ENCODE measurements at places on chromosomes 4 and X.

DNA sequence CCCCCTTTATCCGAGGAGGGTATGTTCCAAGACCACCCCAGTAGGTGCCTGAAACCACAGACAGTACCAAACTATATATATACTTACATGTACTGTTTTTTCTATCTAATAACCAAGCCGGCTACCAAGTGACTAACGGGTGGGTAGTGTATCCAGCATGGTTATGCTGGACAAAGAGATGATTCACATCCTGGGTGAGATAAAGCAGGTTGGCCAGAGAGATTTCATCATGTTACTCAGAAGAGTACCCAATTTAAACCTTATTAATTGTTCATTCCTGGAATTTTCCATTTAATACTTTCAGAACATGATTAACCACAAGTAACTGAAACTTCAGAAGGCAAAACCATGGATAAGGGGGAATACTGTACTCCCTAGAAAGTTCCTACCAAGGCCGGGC lies 46.5 kb downstream of the RFC1 start:
- DNase-seq: no peak

DNA sequence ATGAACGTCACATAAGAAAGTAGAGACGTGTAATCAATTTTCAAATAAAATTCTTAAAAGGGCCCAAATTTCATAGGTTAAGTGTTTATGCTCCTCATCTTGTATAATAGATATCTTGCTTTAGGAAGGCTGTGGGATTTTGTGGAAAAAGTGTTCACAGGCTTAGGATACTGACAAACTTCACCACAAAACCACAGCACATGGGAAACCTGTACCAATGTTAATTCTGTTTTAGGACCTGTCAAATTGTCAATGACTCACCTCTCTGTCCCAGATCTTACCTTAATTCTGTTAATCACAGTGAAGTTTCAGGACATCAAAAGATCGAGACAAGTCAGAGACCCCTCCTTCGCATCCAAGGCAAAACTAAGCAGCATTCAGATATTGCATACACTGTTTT lies 24.2 kb downstream of the FGFBP1 start:
- no peak for DNase-seq

- DNase-seq: no peak
These were observed 55.3 kb upstream of the MSANTD1 start for GRCh38 chr4:3193531-3194203.

- DNase-seq: no peak
These were observed 170.9 kb downstream of the AFAP1 start for GRCh38 chr4:7768736-7769135.

GRCh38 chrX:128897621-128898020 lies 625.7 kb downstream of the SMARCA1 start:
- no peak for DNase-seq

DNA sequence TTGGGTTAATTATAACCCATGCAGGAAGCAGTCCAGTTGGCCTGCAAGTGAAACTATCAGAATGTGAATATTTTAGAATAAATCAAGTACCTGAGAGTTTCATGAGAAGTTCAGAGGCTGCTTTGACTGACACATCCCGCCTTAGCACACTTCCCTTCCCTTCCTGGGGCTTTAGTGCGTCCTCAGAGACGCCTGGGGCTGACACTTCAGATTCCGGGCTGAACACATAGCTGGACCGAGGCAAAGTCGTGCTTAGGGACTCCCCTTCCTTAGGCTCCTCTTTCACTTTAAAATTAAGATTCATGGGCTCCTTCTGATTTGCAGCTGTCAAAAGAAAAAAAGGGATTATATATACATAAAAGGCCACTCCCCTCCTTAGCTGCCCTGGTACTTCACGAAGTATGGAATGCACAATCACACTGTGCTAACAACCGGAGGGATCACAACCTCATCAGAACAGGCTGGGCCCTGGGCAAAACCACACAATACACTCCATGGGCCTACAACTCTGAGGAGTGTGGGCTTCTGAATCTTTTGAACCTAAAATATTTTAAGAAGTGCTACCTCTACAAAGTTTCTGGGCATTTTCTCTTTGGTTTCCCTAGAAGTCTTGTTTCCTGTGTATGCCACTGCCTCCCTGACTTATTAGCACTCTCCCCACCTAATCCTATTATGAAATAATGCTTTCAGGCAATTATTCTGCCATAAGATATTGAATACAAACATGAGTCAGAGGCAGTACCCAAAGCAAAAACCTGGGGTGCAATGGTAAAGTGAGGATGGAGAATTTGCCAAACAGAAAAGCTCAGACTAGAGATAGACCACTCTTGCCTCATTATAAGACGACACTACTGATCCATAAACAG lies 68.2 kb downstream of the ZNF827 start:
- no peak for DNase-seq

- DNase-seq: no peak
These were observed 112.9 kb downstream of the CPZ start for GRCh38 chr4:8705161-8706145.

DNA sequence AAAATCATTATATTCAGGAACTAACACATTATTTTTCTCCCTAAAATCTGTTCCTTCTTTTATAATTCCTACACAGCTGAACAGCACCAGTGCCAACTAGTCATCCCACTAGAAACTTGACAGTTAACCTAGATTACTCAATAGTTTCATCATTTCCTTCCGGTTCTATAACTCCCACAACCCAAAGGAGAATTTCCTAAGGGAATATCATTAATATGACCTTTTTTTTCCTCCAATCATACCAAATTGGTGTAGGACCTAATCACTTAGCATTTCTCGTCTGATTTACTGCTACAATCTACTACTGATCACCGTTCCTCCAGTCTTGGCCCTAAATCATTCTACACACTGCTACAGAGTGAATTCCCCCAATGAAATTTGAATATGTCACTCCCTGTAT lies 45.9 kb downstream of the WDFY3 start:
- DNase-seq: no peak

DNA sequence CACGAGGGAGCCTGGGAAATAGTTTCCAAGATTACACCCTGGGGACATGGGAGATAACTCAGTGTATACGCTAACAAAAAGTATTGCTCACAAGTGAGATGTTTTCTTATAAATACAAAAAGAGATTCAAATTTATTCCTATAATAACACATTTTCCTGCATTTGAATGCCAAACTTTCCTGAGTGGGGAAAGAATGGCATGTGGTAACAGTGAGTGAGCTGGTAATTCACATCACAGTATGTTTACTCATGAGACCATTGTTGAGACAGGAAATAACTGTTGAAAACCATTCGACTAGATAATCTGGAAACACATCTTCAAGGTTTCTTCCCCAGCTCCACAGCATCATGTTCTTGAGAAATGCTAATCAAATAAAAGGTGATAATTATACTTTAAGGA lies 109.1 kb downstream of the TASL start:
- DNase-seq: no peak

DNA sequence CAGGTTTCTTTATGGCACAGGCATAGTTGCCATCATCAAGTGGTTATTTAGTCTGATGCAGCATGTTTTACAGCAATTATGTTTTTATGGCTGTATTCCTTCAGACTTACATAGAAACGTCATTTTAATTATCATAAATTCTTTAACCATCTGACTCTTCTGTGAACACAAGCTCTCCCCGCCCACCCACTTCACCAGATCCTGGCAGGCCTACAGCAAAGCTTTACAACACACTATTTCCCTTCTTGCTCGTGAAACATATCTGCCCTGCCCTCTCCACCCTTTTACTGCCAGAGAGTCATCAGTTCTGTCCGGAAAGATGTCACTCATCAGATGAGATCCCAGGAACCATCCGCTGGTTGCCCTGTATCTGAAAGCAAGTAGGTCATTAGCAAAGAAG lies 120.5 kb downstream of the HS6ST2 start:
- no peak for DNase-seq

DNA sequence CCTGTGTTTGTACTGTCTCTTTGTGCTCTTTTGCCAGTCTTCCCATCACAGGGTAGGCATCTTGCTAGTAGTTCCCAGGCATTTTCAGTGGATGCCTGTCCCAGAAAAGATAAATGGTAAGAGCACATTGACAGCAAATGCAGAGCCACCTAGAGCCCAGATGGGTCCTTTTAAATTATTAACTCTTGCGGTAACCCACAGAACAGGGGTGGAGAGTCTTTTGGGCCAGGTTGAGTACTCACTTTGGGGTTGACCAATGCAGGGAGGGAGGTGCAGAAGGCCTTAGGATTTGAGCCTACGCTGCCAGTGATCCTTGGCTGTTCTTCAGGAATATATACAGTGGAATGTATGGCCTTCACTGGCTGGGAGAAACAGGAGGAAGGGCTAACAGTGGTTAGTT lies 173.8 kb downstream of the MSN start:
- no peak for DNase-seq

All from stimulated activated CD8-positive, alpha-beta memory T cell treated with anti-CD3 and anti-CD28 coated beads, Interleukin-7, amount 100 ng/mL, for 1 hour (primary cell).